ENCODE measurements at places on chromosomes 1 and 21. TPM values are rescaled to one million over a fixed set of nuclear protein-coding genes. Genes with fewer than 3 reads are reported as not detected.

- no peak for DNase-seq
These were observed 171.2 kb downstream of the SEC16B start for GRCh38 chr1:177798614-177799013.

DNA sequence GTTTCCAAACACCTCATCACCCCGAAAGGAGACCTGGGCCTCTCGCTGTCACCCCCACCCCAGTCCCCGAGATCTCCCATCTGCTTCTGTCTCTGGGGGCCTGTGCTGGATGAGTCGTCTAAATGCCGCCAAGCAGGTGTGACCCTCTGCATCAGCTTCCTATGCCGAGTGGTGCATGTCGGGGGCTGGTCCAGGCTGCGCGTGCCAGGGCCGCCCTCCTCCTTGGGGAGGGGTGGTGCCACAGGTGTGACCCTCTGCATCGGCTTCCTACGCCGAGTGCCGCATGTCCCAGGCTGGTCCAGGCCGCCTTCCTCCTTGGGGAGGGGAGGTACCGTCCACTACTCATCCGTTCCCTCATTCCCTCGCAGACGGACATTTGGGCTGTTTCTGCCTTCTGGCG lies 115.7 kb downstream of the PRDM16 start:
- DNase-seq, result no peak

KRTAP13-3 gene
- not detected for total RNA-seq

TXNIP gene
- 90.8 TPM for total RNA-seq

RNASEL gene
- total RNA-seq, result 3.4 TPM

GRCh38 chr1:171357179-171357578 lies 43.2 kb downstream of the FMO4 start:
- no peak for DNase-seq

- DNase-seq, result no peak
These were observed 52.6 kb downstream of the CD34 start for GRCh38 chr1:207858281-207858680.

DNA sequence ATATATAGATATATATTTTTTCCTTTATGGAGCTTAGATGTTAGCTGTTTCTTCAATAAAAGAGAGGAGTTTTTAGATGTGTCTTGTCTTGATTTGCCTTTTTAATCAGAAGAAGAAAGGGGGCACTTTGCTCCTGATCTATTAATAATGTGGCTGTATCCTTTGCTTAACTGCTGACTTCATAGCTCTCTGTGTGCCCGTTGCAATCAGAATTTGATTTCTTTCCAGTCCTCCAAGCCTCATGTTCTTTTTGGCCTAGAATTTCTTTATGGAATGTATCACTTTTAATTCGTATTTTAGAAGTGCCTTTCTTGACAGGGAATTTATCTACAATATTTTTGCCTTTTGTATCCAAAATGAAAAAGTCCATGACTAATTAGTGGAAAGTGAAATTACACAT lies 85.3 kb downstream of the C1orf21 start:
- no peak for DNase-seq

DNA sequence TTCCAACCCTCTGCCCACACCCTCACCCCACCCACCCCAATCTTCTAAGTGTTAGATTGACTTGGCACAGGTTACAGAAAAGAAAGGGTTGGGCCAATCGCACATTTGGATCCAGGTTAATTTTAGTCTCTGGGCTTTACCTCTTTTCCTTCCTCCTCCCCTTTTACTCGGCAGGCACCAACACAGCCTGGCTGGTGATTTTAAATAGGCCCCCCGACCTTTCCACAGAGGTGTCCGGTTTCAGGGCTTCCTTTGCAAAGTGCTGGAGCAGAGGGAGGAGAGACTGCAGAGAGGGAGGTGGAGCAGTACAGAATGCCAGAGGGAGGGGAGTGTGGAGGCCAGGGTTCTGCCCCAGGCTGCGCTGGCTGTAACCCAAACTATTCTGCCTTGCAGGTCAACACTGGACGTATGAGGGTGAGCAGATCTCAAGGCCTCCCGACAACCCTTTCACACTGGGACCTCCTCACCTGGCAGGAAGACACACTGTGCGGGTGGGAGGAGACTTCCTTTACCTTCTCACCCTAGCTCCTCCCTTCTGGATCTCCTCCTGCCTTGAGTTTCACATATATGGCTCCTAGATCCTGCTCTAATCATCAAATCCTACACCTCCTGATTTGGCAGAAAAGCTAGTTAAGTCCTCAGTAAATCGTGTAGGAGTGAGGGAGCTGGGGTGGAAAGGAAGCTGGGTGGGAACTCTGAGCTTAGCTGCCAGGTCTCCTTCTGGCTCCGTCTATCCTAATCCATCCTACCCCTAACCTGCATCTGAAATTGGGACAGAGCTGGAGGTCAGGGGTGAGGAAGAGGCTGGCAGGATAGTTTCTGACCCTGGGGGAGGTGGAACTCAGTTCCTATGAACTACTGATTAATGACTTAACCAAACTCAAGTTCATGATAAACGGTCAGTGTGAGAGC lies 2.4 kb downstream of the CA14 start:
- DNase-seq, result peak; percentile 35

CLDN17 gene
- total RNA-seq, result not detected

GRCh38 chr1:109669246-109669948 lies 1.5 kb downstream of the GSTM2 start:
- no peak for DNase-seq

DNA sequence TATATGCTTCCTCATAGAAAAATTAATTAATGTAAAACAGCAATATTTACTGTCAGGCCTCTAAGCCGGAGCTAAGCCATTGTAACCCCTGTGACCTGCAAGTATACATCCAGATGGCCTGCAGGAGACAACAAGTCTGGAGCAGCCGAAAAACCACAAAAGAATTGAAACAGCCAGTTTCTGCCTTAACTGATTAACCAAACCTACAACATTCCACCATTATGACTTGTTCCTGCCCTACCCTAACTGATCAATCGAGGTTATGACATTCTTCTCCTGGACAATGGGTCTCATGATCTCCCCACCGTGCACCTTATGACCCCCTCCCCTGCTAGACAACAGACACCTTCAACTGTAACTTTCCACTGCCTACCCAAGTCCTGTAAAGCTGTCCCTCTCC lies 205.8 kb upstream of the DUSP10 start:
- no peak for DNase-seq

DNA sequence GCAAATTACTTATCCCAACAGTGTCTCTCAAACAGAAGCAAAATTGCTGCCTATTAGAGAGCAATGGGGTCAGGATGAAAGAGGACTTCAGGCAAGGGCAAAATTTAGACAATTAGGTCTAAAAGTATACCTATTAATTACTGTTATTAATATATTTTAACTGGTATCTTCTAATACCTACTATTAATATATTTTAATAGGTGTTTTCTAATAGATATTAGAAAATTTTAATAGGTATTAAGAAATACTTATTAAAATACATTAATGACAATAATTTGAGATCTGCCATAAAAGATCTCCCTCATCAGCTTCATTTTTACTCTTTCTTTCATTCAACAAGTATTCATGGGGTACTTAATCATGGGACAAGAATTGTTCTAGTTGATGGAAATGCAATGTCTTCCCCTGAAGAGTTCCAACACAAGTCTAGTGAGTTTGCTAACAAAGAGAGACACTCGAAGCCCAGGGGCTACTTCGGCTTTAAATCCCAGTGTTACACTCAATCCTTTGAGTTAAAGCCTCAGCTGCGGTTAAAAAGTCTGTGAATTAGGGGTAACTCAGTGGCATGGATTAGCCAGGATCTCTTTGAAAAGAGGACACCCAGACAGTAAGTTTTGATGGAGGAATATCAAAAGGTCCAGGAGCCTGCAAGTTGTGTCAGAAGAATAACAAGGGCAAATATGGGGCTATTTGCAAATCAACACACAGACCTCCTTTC lies 44.1 kb downstream of the STYXL2 start:
- no peak for DNase-seq

- no peak for DNase-seq
These were observed 56.1 kb downstream of the GADD45A start for GRCh38 chr1:67741121-67741520.

DNA sequence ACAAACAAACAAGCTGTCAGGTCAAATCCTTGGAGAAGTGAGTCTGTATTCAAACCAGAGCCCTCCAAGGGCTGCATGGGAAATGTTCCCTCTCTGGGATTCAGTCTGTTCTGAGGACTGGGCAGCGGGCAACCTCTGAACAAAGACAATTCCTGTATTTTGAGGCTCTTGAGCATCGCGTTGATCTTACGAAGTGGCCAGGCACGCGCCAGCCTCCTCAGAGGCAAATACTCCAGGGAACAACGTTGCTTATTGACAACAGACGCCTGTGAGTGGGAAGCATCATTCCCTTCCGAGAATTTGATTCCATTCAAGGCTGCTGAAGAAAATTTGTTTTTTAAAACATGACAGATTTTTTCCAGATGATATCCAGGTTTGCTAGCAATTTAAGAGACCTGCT lies 20.0 kb upstream of the TACSTD2 start:
- no peak for DNase-seq

DNA sequence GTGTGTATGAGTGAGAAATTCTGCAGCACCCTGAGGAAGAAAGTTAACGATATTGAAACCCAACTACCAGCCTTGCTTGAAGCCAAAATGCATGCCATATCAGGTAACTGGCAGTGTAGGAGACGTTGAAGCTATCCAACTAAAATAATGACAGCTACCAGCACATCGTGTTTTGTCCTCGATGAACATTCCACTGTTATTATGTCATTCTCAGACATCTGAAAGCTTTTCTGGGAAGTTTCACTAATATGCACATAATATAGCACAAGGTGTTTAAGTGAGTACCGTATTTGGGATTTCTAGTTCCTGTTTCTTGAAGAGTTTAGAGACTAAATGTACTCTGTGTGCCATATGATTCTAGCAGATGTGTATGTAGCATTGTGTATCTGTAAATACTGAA lies 173.5 kb downstream of the DISC1 start:
- no peak for DNase-seq

DNA sequence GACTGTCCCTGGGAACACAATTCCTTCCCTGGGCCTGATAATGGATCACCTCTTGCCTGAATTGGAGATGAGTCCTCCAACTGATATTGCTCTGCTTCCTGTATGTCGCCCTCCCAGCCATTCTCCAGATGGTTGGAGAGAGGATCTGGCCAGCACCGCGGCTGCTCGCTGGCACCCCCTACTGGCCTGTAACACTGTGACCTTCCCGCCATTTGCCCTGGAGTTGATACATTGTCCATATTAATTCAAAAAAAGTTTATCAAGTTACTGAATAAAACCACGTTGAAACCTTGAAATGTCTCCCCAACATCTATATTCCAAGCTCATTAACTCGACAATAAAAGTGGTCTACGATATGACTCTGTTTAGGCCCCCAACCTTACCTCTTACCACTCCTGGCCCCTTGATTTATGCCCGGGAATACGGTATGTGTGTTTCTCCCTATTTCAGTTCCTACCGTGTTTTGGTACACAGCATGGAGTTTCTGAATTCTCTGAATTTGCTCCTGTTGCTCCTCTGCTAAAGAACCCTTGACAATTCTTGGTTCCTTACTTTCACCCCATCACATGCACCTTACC lies 241.8 kb upstream of the KIAA0040 start:
- no peak for DNase-seq

- no peak for DNase-seq
These were observed 1208.3 kb upstream of the B3GALT2 start for GRCh38 chr1:194394676-194395075.

MRPL55 gene
- 61.9 TPM for total RNA-seq

WDR64 gene
- total RNA-seq, result not detected

CD1B gene
- not detected for total RNA-seq

DNA sequence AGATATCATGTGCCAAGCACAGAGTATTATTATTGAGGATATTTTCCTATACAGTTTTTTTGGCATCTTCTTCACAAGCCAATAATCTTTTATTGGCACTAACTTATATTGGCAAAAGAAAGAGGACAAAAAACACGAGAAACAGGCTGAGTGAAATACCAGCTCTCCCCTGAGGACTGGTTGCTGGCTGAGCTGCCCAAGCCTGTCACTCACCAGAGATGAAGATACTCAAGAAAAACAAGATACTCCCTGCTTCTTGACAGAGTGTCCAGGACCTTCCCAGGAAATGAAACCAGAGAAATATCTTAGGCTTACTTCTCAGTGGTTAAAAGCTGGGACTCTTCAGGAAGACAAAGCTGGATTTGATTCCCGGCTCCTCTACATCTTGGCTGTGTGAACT lies 35.9 kb upstream of the ATP1B1 start:
- no peak for DNase-seq

DNA sequence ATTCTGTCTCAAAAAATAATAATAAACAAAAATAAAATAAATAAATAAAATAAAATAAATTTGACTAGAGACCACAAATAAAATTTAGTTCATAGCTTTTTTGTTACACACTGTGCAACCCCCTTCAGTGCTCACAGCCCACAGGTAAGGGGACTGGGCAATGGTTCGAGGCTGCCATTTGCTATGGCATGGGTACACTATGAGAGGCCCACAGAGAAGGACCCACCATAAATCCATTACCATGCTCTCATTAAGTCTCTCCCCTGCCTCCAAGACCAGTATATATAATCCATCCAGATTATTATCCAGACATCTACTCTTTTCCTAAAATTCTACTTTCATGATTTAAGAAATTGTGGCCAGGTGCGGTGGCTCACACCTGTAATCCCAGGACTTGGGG lies 8.7 kb upstream of the RIT1 start:
- DNase-seq, result no peak

NBPF20 gene
- total RNA-seq, result 4.7 TPM

NCAM2 gene
- 1.9 TPM for total RNA-seq

GRCh38 chr1:235025422-235025984 lies 103.1 kb downstream of the TOMM20 start:
- no peak for DNase-seq

DNA sequence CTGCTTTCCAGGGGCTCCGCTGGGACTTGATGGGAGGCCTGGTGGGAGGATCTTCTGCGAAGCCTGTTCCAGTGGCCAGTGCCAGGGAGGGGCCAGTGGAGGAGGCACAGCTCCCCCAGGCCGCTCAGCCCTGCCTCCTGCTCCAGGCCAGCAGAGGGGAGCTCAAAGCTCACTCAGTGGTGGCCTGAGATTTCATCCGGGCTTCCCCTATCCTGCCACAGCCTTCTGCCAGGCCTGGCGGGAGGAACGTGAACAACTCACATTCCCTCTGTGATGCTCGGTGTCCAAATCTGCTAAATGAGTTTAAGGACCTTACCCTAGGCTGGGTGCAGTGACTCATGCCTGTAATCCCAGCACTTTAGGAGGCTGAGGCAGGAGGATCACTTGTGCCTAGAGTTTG lies 3.3 kb downstream of the CLCNKB start:
- DNase-seq, result no peak

DNA sequence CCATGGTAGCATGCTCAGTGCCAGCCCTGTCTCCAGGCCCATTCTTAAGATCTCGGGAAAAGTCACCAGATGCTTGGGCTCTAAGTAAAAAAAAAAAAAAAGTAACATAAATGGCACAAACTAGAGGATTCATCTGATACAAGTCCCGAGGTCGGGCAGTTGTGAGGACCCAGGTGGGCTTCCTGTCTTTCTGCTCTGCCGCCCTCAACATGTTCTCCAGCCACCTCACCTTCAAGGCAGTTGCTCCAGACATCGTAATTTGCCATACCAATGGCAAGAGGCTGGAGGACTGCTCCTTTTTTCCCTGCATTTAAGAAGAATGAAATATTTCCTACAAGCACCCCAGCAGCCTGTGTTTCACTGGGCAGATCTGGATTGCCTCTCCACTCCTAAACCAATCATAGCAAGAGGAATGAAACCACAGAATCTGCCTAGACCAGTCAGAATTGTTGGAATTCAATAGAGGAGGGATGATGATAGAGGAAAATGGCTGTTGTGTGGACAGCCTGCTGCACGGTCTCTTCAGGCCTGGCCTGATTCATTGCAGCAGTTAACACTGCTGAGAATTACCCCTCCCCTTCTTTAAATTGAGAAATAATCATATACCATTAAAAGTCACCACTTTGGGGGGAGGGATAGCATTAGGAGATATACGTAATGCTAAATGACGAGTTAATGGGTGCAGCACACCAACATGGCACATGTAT lies 5.4 kb downstream of the HMGN2 start:
- no peak for DNase-seq

OR6K3 gene
- not detected for total RNA-seq

GBP1 gene
- not detected for total RNA-seq

All from neural crest cell (in vitro differentiated cells).